Activated B cell treated with CpG ODN at 0.5 μM for 24 hours (primary cell): ENCODE measurements at places on chromosomes 5 and 9. TPM values are rescaled to one million over a fixed set of nuclear protein-coding genes. Genes with fewer than 3 reads are reported as not detected.

NR4A3 gene
- total RNA-seq, result 20.7 and 21.5 TPM in 2 replicates

RNF145 gene
- total RNA-seq, result 66.1 and 79.1 TPM in 2 replicates

GRCh38 chr9:111678293-111678692 is 16.9 kb downstream of the GNG10 start:
- no peak for DNase-seq

DNA sequence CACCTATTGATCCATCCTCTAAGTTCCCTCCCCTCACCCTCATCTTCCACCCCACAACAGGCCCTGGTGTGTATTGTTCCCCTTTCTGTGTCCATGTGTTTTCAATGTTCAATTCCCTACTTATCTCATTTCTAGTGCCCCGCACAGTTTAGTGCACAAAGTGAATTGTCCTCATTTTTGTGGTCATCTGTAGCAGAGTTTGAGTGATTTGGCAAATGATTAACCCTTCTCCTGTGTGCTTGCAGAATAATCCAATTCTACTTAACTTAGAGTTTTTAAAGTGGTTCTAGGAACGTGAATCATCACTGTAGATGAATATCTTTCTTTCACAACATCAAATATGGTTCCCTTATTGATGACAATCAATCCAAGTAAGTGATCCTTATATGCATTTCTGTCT is 6.3 kb upstream of the HAPLN1 start:
- no peak for DNase-seq

GRCh38 chr9:103900466-103900865 is 193.6 kb upstream of the SMC2 start:
- no peak for DNase-seq

- DNase-seq, result no peak
These were observed 18.9 kb downstream of the FAM78A start for GRCh38 chr9:131257266-131258025.

- DNase-seq, result no peak
These were observed 119.4 kb downstream of the VCAN start for GRCh38 chr5:83590966-83591365.

GRCh38 chr5:102223542-102224477 is 72.3 kb downstream of the SLCO4C1 start:
- no peak for DNase-seq
